ACHN (cell line): ENCODE measurements at places on chromosomes 1 and 21.

GRCh38 chr21:34833465-34833864 lies 164.7 kb downstream of the CLIC6 start:
- DNase-seq = no peak

- no peak for DNase-seq
Measured at GRCh38 chr1:214187121-214187900, 93.6 kb upstream of the SMYD2 start.

GRCh38 chr1:206590025-206590758 lies 22.1 kb downstream of the EIF2D start:
- DNase-seq = no peak

- no peak for DNase-seq
Measured at GRCh38 chr1:219039017-219039681, 134.5 kb upstream of the LYPLAL1 start.
